CD8-positive, alpha-beta T cell (primary cell): ENCODE measurements at places on chromosomes 11 and 22.

DNA sequence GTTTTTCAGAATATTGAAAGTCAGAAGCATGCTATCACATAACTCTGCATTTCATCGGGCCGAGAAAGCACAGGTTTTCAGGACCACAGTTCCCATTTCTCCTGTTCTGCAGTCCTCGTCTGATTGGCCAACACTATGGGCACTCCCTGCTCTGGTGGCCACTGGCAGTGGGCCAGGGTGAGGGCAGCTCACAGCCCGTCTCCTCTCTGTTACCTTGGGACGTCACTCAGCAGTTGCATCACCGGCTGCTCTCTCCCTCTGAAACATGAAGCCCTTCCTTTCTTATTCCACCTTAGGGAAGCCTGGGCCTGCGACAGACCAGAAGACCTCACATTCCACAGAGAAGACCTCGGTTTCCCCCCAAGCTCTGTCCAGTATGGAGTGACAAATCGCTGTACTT, 11.4 kb upstream of the MICAL3 start:
- no peak for DNase-seq

DNA sequence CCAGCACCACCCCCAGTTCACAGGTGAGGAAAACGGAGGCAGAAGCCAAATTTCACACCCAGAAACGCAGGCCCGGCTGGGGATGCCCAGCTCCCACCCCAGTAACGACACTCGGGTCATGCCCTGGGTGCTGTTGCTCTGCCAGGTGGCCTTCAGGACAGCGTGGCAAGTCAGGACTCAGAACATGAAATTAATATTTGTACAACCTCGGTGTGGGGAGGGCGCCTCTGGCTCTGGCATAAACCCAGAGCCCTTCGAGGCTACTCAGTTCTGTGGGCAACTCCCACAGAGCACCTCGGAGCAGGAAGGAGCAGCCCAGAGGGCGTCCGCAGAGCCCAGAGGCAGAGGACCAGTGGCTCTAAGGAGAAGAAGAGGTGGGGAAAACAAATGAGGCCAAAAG, 71.6 kb downstream of the CELSR1 start:
- DNase-seq, result no peak

DNA sequence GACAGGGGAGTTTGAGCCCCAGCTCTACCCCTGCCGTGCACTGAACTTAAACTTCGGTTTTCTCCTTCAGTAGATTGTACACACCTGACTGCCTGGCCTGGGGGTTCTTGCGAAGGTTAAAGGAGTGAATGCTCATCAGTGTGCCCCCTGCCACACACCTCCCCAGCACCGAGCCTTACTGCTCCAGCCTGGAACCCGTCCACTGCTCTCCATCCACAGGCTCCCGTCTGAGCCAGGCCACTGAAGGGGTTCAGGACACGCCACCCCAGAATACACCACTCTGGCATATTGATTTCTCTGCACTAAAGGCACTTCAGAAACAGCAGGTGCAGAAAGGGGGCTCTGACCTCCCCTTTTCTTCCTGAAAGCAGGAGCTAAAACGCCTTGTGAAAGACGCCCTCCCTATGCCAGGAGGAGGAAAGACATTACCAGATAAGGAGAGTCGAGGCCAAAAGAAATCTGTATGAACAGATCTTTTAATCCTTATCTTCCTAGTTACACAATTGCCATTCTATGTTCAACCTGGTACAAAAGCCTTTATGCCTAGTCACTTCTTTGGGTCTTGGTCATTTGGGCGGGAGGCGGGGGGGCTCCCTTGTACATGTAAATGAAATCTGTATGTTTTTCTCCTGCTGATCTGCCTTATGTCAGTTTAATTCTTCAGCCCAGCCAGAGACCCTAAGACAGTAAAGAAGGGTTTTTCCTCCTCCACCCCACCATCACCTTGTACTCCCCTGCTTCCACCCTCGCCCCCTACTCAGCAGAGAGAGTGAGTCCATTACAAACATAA, 1.9 kb upstream of the SSTR3 start:
- DNase-seq, result no peak

GRCh38 chr11:44893846-44894617, 56.7 kb downstream of the TP53I11 start:
- DNase-seq, result no peak

DNA sequence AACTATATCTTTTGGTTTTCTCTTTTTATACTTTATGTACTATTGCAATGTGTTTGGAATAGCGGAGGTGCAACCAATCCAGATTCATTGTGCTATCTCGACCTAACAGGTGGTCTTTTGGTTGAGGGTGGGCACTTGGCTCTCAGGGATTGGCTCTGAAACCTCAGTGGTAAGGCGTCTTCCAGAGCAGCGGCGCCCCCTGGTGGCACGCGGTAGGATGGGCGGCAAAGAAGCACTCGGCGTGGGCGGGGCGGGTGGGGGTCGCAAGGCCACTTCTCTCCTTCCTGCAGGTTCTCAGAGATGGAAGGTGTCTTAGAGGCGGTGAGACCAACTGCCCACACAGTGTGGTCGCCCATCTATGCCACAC, 19.2 kb upstream of the PLET1 start:
- peak; percentile 68 for DNase-seq

GRCh38 chr22:17781319-17782031, 7.2 kb upstream of the BID start:
- peak; percentile 81 for DNase-seq

DNA sequence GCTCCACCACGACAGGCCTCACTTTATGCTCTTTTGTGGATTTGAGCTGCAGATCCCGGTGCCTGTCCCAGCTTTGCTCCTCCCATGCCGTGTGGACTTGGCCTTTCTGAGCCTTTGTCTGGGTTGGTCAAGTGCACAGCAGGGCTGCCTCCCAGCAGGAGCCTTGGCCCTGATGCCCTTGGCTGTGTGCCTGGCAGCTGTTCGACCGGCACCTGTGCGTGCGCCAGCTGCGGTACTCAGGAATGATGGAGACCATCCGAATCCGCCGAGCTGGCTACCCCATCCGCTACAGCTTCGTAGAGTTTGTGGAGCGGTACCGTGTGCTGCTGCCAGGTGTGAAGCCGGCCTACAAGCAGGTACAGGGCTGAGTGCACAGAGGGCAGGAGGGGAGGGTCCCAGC, 46.5 kb downstream of the MYO7A start:
- DNase-seq, result no peak

DNA sequence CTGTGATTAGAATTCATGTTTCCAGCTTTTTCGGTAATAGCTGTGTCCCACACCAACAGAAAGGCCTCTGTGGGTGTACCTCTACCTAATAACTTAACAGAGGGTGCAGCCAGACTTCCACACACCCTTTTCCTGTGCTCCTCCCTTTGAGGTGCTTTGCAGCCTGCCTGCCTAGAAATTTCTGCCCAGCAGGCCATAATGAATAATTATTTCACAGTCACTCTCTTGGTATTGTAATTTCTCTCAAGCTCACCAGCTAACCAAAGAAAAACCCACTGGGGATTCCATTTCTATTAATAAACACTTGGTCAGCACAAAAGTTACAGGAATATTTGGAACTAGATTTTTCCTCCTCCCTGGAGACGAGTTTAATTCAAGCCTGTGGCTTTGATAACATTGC, 13.3 kb downstream of the WT1 start:
- DNase-seq, result no peak

DNA sequence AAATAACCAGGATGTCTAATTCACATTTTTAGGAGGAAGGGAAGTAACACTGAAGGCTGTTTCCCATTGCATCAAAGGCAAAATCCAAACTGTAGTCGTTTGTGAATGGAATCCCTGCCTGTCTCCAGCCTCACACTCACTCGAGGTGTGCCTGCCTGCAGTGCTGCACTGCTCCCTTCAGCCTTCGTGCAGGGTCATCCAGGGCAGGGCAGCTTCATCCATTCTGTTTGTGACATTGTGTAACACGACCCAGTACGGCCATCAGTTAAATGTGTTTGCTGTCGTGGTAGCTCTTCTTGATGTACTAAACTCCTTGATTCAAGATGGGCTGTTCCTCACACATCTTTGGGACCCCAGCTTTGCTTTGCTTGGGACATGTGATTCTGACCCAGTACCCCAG, 34.3 kb downstream of the LDLRAD3 start:
- DNase-seq, result no peak

DNA sequence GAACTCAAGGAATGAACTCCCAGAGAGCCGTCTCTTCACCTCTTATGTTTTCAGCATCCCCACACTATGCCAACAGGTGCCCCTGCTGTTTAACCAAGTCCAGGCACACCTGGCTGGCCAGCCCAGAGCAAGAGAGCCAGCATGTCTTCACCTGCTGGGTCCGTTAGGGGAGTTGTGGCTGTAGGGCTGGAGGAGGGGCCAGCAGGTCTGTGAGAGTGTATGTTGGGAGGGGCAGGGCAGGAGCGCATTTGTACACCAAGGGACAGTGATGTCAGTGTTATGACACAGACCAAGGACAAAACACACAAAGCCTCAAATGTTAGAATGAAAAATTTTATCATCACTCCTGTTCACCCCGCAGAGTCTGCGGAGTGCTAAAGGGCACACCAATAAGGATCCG, 5.8 kb downstream of the PATZ1 start:
- no peak for DNase-seq

DNA sequence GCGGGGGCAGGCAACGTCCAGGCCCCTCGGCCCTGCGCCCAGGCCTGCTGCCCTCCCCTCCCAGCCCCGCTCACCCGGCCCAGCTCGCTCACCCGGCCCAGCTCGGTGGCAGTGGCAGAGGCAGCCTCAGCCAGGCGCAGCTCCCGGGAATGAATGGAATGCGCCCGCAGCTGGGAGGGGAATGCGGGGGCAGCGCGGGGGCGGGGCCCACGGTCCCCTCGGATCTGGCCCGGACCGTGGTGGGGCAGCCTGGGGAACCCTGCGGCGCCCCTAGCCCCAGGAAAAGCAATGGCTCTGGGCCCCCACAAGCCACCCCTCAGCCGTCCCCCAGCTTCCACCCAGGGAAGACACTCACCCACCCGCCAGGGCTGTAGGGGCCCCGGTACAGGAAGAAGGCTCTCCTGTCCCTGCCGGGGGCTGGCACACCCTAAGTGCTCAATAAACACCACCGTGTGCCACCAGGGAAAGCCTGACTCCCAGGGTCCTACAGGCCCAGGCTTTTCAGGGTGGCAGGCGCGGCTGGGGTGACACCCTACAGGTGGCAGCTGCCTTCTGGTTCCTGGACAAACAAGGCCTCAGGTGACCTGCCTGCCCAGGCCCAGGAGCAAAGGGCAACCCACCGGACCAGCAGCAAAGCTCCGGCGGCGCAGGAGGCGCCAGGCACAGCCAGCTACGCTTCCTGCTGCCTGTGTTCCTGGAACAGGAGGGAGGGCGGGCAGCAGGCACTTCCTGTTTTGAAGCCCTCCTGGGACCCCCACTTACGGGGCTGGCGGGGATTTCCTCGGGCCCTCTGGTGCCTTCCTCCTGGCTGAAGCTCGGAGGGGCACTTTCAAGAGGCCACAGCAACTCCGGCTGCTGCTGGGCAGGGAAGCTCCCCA, 13.8 kb downstream of the PLXNB2 start:
- no peak for DNase-seq

- no peak for DNase-seq
These were observed 15.4 kb downstream of the CARS1 start for GRCh38 chr11:3041699-3042441.

DNA sequence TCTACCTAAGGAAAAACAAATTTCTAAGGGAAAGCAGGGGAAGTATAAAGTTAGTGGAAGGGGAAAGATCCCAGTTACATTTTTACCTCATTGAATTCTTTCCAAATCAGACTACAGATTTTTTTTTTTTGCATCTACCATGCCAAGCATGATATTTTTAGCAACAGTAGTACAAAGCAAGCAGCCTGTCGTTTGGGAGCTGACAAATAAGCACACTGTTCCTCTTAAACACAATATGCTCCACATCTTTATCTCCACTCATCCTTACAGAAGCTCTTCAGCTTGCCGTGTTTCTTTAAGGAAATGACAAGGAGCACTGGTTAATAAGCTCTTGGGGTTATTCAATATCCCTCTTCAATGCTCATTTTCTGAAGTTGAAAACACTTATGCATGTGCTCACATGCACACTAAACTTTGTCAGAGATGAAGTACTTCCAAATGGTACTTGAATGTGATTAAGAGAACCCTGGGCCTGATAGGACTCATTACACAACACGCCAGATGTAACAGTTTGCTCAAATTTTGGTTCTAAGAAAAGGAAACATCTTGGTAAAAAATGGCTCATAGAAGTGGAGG, 53.8 kb downstream of the PAX6 start:
- DNase-seq, result no peak

DNA sequence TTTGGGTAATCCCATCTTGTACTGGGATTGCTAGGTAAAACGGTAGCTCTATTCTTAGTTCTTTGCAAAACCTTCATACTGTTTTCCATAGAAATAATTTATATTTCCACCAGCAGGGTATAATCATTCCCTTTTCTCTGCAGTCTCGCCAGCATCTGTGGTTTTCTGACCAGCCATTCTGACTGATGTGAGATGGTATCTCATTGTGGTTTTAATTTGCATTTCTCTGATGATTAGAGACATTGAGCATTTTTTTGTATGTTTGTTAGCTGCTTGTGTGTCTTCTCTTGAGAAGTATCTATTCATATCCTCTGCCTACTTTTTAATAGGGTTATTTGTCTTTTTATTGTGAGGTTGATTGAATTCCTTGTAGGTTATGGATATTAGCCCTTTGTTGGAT, 220.9 kb downstream of the PGR start:
- DNase-seq, result no peak

- no peak for DNase-seq
These were observed 25.4 kb downstream of the KCNJ4 start for GRCh38 chr22:38429499-38430068.

DNA sequence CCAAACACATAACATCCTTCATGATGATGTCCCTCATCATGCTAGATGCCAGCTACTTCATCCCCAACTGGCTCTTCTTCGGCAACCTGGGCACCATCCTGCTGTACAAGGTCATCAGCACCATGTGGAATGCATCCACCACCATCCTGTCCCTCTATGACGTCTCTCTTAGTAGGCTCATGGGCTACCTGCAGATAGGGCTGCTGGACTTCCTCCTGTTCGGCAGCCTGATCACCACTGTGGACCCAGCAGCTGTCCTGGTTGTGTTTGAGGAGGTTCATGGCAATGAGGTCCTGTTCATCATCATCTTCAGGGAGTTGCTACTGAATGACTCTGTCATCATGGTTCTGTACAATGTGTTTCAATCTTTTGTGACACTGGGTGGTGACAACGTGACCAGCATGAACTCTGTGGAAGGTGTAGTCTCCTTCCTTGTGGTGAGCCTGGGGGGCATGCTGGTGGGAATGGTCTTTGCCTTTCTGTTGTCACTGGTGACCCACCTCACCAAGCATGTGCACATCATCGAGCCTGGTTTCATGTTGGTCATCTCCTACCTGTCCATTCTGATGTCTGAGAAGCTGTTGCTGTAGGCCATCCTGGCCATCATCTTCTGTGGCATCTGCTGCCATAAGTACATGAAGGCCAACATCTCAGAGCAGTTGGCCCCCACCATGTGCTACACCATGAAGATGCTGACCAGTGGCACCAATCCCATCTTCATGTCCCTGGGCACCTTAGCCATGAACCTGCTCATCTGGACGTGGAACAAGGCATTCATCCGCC, 120.7 kb upstream of the SERPIND1 start:
- no peak for DNase-seq

- DNase-seq, result no peak
These were observed 2.0 kb upstream of the ANKRD42 start for GRCh38 chr11:83191491-83191890.

- no peak for DNase-seq
These were observed 14.4 kb downstream of the POU2AF2 start for GRCh38 chr11:111259896-111260295.
